ENCODE measurements at places on chromosomes 5 and 9.

DNA sequence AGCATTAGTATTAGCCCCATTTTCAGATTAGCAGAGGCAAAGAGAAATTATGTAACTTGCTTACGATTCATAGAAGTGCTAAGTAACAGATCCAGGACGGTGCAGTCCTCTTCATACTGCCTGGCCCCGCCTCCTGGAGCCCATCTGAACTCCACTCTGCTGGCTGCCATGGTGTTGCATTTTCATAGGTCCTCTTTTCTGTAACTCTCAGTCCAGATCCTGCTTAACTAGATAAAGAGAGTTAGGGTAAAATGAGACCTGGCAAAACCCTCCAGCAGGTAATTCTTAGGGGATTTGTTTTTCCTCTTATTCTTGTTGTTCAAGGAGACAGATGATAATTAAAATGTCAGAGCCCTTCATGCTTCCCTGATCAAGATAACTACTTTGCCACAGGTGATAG lies 135.1 kb upstream of the EFNA5 start:
- no peak for DNase-seq

DNA sequence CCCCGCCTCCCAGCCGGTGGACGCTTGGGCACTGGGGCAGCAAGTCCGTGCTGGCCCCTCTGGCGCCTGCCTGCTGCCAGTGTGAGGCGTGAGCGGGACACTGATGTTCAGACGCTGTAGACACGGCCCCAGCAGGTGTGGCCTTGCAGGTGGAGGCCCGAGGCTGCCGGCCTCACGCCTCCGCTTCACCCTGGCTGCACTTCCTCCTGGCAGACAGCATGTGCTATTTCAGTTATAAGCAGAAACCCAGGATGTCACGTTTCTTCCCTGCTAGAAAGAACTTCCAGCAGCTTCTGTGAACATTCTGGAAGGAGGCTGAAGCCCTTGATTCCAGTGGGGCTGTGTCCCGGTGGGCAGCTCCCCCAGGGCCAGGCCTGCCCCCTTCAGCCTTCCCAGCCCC lies 114.8 kb upstream of the FCN2 start:
- DNase-seq, result no peak

DNA sequence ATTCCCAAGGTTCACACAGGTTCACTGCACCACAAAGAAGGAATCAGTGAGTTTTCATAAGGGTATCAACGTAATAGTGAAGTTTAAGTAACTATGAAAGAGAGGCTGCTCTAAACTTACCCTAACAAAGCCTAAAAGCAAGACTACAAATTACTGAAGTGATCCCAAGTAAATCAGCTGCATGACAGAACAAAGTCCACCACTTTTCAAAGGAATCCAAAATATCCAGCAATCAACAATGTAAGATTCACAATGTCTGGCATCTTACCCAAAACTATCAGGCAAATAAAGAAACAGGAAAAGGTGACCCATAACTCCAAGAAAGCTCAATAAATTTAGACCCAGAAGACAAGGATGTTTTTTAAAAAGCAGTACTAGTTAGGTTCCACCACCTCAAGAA lies 70.1 kb downstream of the GNAQ start:
- no peak for DNase-seq

DNA sequence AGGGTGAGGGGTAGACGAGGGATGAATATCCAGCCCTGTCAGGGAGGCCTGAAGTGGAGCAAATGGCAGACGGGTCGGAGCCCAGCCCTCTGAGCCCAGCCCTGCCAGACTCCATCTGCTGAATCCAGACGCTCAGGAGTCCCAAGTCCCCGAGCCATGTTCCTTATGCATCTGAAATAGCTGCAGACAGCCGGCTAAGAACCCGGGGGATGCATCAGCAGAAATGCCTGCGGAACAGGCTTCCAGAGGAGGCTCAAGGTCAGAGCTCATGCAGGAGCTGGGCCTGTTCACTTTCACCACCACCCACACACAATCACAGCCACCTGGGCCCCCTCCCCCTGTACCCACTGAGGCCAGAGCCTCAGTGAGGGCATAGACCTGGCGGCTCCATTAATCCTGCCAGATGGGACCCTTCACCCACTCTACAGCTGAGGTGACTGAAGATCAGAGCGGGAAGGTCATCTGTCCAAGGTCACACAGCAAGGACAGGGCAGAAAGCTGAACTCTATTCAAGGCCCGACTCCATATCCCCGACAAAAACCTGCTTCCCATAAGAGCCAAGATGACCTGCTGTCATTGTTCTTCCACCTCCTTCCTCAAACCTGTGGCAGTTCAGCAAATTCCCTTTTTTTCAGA lies 24.4 kb upstream of the AKNA start:
- DNase-seq, result no peak

DNA sequence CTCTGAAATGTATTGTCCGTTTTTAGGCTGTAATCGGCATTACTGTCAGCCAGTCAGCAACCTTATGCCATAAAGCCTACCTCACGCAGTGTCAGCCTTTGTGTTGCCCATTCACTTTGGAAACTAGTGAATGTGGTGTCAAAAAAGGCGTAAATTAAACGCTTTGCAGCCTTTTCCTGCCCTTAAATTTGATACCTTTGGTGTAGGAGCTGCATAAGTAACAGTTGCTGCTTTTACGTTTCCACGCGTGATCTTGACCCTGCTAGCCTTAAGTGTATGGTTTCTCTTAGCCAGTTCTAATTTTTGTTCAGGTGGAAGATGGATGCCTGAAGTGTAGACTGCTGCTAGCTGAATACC lies 257.7 kb downstream of the EPB41L4A start:
- DNase-seq, result no peak

DNA sequence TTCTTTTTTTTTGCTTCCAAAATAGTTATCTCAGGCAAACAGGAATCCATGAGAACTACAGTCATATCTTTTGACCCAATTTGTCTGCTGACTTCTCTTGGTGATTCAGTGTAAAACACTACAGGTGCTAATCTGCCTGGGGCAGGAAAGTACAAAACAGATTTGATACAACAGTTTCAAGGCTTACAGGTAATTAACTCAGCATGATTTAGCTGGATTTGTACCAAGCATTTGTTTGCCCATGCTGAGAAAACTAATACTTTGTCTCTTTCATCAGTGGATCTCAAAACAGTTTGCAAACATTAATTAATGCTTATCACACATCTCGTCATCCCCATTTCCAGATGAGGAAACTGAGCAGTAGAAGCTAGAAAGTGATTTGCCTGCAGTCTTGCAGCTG lies 312.5 kb upstream of the SEMA6A start:
- no peak for DNase-seq

GRCh38 chr9:27059907-27060306 lies 49.1 kb upstream of the TEK start:
- DNase-seq, result no peak

DNA sequence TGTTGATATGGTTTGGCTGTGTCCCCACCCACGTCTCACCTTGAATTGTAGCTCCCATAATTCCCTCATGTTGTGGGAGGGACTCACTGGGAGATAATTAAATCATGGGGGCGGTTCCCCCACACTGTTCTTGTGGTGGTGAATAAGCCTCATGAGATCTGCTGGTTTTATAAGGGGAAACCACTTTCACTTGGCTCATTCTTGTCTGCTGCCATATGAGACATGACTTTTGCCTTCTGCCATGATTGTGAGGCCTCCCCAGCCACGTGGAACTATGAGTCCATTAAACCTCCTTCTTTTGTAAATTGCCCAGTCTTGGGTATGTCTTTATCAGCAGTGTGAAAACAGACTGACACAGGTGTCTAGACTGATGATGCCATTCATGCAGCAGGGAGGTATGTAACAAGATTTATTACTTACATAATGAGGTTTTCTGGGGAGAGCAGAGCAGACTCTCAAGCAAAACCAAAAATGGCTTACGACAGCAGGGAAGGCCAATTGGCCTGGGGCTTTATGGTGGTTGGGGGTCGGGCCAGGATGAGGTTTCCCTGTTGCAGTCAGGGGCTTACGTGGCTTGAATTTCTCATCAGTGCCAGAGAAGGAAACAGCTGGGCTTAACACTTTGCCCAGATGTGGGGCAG lies 9.5 kb upstream of the COMMD10 start:
- DNase-seq, result no peak

DNA sequence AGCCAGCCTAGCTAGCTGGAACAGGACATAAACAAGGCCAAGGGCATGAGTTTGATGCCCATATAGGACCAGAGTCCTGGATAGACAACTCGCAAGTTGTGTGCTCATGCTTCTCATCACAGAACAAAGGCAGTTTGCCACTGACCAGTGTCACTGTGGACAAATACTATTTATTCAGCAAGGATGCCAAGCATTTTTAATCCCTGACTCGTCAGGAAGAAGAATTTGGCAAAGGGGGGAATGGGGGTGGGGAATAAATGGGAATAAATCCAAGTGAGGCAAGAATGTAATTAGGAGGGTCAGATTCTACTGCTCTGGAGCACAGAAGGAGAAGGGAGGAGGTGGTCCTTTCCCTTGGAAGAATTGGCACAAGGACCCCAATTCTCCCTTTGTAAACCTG lies 46.8 kb upstream of the ANKRD55 start:
- no peak for DNase-seq

GRCh38 chr9:27189426-27189825 lies 80.4 kb downstream of the TEK start:
- no peak for DNase-seq

GRCh38 chr5:154385236-154385512 lies 60.6 kb upstream of the SAP30L start:
- no peak for DNase-seq

GRCh38 chr9:70607926-70608325 lies 193.5 kb upstream of the KLF9 start:
- DNase-seq, result no peak

- DNase-seq, result no peak
Measured at GRCh38 chr5:161847941-161848391, at the start of gene GABRA1. Gene GABRA1 (plus strand): TSS chr5:161848120. CDS start chr5:161850811, 2,691 bp downstream.

DNA sequence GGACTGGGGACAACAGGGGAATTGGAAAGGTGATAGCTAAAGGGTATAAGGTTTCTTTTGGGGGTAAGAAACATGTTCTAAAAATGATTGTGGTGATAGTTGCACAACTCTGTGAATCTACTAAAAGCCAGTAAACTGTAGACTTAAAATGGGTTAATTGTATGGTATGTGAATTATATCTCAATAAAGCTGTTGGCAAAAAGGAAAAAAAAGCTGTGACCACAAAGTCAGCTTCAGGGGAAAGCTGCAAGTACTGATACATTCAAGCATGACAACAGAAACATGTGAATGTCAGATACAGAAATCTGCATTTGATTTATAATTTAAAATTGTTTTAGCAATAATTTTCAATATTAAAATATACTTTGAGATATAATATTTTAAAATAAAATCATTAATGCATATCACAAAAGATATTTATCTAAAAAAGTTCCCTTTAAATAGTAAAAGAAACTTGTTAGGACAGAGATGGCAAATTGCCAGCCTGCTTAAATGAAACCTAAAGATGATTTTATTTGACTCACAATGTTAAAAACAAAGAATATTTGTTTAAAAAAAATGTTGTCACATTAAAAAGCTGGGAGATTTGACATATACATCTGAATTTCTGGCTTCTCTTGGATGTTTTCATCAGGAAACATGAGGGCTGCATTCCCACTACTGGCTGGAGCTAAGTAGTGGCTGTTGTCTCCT lies 66.0 kb downstream of the TBCA start:
- DNase-seq, result no peak

DNA sequence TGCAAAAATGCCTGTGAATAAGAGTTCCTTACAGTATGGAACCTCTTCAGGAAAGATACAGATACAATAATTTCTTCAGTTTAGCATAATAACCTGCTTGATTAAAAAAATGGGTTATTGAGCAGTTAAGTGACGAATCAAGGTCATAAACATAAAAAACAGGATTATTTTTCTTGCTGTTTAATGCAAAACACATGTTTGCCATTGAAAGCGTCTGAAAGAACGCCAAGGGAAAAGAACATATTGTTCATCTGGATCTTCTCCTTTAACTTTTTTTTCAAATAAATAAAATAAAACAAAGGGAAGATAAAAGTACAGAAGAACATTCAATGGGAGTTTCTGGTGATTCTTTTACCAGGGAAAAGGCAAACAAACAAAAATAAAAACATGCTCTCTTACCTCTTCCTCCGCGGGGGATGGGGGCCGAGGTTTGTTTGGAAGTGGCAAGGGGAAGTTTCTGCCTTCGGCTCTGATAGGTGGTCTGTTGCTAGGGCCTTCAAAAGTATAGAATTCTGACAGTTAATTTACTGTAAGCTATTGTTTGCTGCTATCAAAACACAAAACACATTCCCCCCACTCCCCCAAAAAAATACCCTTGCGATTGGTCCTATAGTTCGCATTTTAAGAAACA lies 20.1 kb downstream of the C5orf58 start:
- no peak for DNase-seq

- no peak for DNase-seq
Measured at GRCh38 chr5:135593141-135593540, 14.3 kb upstream of the CXCL14 start.

- peak; percentile 32 for DNase-seq
Measured at GRCh38 chr5:62283005-62283404, 23.0 kb upstream of the KIF2A start.

GRCh38 chr9:109600142-109600541 lies 102.0 kb upstream of the PTPN3 start:
- DNase-seq, result no peak

DNA sequence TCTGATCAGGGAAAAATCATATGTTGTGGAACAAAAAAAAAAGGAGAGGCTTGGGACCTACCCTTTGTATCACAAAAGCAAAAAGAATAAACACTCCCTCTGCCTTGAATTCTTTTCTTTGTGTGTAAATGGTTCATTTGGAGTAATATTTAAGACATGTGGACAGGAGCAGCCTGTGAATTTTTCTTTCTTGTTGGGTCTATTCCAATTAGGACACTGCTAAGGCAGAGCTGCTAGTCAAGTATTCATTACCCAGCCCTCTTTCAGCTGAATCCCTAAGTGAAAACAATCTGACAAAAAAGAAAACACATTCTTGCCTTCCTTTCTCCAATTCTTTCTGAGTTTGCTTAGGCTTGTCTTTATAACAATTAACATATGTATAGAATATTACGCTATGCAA lies 330.0 kb downstream of the EBF1 start:
- DNase-seq, result no peak

DNA sequence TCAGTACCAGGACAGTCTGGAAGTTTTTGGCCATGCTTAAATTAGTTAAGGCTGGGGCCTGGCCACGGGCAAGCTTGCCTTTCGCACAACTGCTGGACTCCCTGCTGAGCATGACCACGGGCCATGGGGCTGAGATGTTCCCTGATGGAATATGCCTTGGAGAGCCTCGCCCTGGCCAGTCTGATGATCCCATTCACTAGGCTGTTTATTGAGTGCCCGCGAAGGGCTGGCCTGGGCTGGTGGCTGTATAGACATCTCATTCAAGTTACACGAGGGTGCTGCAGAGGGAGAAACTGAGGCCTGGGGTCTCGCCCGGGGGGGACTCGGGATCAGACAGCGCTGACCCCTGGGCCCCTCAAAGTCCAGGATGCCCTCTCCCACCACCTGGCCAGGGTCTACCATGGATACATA lies 7.8 kb upstream of the RXRA start:
- no peak for DNase-seq

GRCh38 chr5:139178589-139178917 lies 19.6 kb downstream of the SIL1 start:
- no peak for DNase-seq

Measured in HuH-7 (cell line).